ENCODE measurements at places on chromosomes 3 and 15.

DNA sequence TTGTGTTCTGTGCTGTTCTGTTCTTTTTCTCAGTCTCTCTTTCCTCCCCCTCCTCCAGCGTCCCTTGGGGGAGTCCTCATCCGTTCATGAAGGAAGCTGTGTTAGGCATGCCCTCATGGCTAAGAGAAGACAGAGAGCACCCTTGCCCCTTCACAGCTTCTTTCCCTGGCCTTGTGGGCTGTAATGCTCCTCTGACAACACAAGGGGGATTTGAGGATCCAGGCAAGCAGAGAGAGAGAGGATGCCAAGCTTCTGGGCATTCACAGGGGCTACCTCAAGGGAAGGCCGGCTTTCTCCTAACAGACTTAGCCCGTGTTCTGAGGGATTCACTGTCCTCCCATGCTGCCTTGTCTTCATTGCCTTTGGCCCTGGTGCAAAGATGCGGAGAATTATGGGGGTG lies 389.5 kb downstream of the LRTM1 start:
- DNase-seq, result no peak

GRCh38 chr3:93989241-93989640 lies 9.3 kb downstream of the ARL13B start:
- no peak for DNase-seq

- no peak for DNase-seq
These were observed 24.6 kb upstream of the RSL24D1 start for GRCh38 chr15:55221090-55222011.

DNA sequence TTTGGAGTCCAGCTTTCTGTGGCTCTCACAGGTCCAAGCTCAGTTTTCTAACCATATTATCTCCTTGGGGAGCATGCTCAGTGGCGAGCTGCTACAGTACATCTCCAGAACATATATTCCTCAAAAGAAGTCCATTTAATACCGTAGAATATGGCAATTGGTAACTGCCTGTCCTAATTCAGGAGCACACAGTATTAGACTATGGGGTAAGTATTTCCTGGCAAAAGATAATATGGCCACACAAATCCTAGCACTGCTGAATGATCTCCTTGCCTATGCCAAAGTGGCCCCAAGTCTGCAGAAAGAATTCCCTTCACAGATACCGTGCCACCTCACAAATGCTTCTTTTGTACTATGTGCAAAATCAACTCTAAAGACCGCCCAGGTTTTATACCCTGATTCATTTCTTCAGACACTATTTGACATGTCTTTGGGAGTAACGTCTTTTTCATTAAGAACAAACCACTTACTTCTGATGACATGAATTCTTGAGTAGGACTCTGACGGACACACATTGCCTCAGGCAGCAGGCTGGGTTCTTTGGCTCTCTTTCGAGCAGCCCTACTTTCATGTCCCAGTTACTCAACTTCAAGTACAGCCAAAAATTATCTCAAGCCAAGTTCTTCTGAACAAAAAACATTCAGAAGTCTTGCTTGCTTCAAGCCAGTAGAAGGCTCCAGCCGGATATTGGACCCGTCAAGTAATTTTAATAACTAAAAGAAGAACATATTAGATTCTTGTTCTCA lies 368.3 kb upstream of the DCBLD2 start:
- DNase-seq, result no peak

DNA sequence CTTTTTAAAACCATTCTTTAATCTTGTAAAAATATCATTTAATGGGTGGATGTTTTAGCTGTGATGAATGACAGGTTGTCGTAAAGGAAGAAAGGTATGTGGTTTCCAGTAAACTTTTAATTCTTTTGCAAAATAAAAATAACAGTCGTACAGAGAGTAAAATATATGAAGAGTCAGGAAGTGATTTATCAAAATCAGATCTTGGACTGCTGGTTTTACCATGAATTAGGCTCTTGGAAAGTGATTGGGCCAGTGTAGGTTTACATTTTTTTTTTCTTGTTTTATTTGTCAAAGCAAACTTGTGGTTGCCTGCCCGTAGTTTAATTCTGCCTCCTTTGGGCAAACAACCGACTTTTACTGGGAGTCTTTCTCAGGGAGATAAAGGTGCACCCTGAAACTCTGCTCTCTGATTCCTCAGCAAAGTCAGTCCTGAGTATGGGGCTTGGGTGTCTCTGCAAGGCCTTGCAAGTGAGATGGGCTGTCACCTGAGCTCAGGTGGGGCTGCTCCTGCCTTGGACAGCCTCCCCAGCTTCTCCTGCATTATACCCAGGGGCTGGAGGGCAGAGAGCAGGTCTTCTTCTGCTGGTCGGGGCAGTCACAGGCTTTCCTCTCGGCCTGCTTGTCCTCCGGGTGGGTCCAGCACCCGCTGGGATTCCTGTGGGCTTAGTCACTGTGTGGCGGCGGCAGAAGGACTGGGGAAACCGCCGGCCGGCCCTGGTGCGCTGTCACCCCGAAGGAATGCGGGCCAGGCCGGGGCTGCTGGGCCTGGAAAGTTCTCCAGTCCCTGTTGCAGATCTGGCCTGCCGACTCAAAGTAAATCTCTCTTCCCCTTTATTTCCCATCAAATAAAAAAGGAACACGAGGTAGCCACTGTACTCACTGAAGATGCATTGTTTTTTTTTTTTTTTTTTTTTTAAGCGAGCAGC lies 79.0 kb downstream of the IGF1R start:
- DNase-seq, result no peak

GRCh38 chr3:137062250-137062649 lies 104.5 kb downstream of the IL20RB start:
- no peak for DNase-seq

- peak; percentile 46 for DNase-seq
These were observed 7.5 kb upstream of the IGSF10 start for GRCh38 chr3:151468284-151468917.

- no peak for DNase-seq
These were observed 23.7 kb downstream of the CNTN3 start for GRCh38 chr3:74590620-74591262.

GRCh38 chr15:53670701-53671100 lies 88.8 kb downstream of the WDR72 start:
- DNase-seq, result no peak

- no peak for DNase-seq
These were observed 102.8 kb downstream of the FRMD5 start for GRCh38 chr15:44092221-44092620.

Measured in NCI-H446 (cell line).